H1 (cell line): ENCODE measurements at places on chromosomes 5 and 9.

GRCh38 chr9:3370715-3371114 is 155.1 kb downstream of the RFX3 start:
- DNase-seq, result no peak

DNA sequence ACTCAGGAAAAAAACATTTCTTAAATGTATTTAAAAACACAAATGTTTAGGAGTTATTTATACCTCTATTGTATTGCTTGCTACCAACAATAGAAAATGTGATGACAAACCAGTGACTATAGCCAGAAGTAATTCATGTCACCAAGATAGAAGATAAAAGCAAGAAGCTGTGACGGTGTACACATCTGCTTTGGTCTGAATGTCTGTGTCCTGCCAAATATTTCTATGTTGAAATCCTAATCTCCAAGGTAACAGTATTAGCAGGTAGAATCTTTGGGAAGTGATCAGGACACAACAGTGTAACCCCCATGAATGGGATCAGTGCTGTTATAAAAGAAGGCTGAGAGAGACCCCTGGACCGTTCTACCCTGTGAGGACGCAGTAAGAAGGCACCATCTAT is 74.7 kb downstream of the CEMIP2 start:
- DNase-seq, result no peak

DNA sequence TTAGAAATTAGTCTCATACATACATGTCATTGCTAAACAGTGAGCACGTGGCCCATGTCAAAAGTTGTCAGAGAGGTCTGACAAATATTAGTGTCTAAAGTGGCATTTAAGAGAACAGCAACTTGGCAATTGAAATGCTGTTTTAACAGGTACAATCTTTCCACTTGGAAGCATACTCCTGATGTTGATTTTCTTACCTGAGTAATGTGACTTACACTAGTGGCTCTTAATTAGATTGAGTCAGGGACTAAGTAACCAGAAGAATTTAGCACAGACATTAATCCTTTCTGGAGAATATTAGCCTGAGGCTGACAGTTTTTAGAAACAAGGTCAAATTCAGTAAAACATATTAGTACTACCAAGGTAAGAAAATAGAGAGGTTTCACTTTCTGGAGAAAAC is 357.0 kb upstream of the ZNF608 start:
- no peak for DNase-seq

GRCh38 chr5:89010512-89010911 is 127.5 kb upstream of the MEF2C start:
- no peak for DNase-seq

GRCh38 chr9:99019510-99020331 is 76.0 kb downstream of the COL15A1 start:
- no peak for DNase-seq

DNA sequence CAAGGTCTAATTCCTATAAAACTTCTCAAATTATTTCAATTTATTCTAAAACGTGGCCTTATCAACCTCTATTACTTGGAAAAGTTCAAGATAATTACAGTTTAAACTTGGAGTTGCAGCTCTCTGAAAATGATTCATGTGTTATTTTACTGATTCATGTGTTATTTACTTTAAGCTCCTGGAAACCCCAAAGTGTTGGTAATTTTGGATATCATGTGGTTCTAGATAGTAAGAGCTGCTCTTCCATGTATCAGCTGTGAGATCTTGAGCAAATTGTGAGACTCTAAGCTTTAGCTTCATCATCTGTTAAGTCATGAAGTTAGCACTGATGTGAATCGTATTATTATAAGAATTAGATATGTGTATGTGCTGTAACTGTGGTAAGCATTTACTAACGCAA is 749.2 kb downstream of the TLE4 start:
- no peak for DNase-seq

GRCh38 chr9:112640311-112640710 is 77.6 kb downstream of the INIP start:
- DNase-seq, result no peak

DNA sequence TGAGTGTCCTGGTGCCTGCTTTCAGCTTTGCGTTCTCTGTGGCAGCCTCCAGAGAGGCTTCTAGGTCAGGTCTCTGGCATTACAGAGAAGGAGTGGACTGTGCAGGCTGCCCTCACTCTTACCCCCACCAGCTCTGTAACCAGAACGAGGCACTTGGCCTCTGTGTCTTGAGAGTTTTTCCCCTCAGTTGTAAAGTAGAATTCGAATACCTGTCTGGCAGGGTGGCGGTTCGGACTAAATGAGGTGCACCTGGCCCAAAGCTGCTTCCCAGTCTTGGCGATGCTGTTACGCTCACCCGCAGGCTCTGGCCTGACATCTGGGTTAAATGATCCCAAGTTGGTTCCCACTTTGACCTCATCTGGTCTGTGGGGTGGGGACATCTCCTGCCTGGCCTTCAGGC is 40.1 kb downstream of the FAM78A start:
- DNase-seq, result no peak

GRCh38 chr9:114372921-114373448 is 14.8 kb downstream of the AKNA start:
- DNase-seq, result no peak

GRCh38 chr5:123235781-123236180 is 146.7 kb downstream of the PRDM6 start:
- no peak for DNase-seq

- DNase-seq, result no peak
These were observed 86.1 kb upstream of the GHR start for GRCh38 chr5:42337143-42337542.

DNA sequence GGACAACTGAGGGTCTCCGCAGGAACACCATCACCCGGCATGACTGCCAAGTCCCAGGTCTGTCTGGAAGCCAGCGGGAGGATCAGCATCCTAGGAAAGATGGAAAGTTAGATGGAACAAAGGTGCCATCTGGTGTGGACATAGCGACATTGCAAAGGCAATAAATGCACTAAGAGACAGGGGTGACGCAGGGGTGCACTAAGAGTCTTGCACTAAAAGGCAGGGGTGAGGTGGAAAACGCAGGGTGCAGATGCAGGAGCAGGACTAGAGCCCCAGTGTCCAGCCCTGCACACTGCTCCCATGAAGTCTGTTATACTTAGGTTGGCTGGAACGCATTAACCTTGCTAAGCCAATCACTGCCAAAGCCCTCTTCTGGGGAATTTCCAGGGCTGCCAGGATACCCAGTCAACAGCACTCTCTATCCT is 15.5 kb downstream of the ATOX1 start:
- DNase-seq, result peak; percentile 70

GRCh38 chr5:150355791-150356190 is 1.7 kb upstream of the TCOF1 start:
- no peak for DNase-seq

- no peak for DNase-seq
These were observed 3.4 kb upstream of the CACFD1 start for GRCh38 chr9:133456409-133456808.

GRCh38 chr9:18982262-18982620 is 50.8 kb downstream of the SAXO1 start:
- DNase-seq, result no peak

DNA sequence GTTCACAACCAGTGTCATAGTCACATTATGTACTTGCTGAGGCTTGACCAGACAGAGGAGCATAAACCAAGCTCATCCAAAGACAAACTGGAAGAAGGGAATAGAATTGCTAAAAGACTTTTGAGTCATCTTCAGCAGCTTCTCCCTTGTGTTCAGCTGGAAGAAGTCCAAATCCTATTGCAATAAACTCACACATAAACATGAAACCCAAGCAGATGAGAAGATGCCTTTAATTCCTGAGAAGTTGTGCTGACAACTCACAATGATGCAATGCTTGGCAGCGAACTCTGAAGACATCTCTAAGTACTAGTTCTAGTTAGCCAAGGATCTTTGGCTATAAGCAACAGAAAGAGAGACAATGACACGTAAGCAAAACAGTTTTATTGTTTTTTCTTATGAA is 642.1 kb downstream of the KCTD16 start:
- DNase-seq, result no peak

- DNase-seq, result no peak
These were observed 54.2 kb downstream of the GPR107 start for GRCh38 chr9:130107955-130108354.

- DNase-seq, result no peak
These were observed 814.5 kb downstream of the MTRR start for GRCh38 chr5:8683496-8683895.

DNA sequence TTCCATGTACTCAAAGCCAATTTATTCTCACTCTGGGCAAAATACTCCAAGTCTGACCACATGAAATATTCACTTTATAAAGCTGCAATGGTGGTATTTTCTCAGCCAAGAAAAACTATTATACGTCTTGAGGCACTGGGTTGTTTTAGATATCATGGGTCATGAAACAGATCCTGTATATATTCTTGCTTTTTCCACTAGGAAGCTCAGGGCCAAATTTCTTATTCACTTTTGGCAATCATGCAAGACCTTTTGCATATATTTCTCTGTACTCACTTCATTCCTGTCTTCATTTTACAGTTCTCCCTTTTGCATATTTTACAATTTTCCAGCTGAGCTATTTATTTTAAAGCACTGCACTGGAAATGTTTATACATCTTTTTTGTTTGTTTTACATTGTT is 49.8 kb downstream of the GABBR2 start:
- no peak for DNase-seq

GRCh38 chr9:1332156-1332555 is 282.0 kb downstream of the DMRT2 start:
- no peak for DNase-seq

- no peak for DNase-seq
These were observed 29.6 kb upstream of the UGCG start for GRCh38 chr9:111866976-111867375.

GRCh38 chr5:68273717-68274409 is 58.3 kb downstream of the PIK3R1 start:
- no peak for DNase-seq

DNA sequence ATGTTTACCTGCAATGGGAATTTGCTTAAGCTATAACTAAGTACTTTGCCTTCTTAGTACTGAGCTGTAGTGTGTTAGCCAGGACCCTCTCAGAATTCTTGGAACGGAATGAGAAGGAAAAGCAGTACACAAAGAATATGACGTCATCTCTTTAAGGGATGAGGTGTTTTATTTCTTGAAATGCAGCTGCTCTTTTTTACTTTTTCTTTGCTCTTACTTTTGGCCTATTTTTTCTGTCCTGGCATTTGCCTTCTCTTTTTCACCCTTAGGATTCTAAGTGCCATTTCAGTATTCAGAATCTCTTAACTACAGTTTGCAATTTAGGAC is 10.1 kb downstream of the KIF2A start:
- no peak for DNase-seq
